CD8-positive, alpha-beta T cell (primary cell): ENCODE measurements at places on chromosomes 3 and 15.

- no peak for DNase-seq
Observed at GRCh38 chr3:98021830-98022560, 13.1 kb downstream of the GABRR3 start.

GRCh38 chr3:10547841-10548783, 42.7 kb upstream of the ATP2B2 start:
- DNase-seq: no peak

DNA sequence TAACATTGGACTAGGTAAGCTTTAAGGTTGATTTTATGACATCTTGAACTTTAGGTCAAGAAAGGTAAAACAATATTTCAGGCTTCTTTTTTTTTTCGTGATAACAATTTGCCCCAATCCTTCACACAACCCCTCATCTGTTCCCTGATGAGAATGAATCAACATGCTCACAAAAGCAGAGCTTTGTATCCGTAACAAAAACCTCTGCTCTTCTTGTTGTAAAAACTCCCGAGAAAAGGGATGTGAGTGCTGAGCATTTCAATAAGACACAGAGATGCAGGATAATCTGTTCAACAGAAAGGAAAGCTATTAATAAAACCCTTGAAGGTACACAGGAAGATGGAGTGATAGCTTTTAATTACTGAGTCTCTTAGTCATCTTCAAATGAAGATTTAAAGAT, 94.3 kb downstream of the RAD18 start:
- DNase-seq: no peak

- DNase-seq: no peak
Observed at GRCh38 chr3:33682770-33683169, 35.3 kb downstream of the CLASP2 start.

- DNase-seq: no peak
Observed at GRCh38 chr3:131223373-131224289, 157.9 kb upstream of the NUDT16 start.

GRCh38 chr15:66405615-66406014, 18.9 kb downstream of the MAP2K1 start:
- no peak for DNase-seq

DNA sequence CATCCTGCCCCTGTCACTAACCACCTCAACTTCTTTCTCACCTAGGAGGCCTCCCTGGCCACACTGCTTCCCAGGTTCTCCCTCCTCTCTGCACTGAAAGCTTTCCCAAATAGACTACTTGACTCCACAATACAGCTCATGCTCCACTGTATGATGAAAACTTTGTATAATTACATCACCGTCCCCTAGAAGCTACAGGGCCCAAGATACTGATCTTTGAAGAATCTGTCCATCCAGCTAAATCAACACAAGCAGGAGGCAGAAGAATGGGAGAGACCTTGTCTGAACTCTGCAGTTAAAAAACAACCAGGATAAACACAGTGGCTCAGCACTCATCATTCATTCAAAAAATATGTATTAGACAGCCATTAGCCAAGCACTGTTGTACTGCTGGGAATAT, 26.4 kb upstream of the RPS17 start:
- DNase-seq: no peak

- DNase-seq: no peak
Observed at GRCh38 chr15:29428925-29429573, 159.4 kb upstream of the NSMCE3 start.

DNA sequence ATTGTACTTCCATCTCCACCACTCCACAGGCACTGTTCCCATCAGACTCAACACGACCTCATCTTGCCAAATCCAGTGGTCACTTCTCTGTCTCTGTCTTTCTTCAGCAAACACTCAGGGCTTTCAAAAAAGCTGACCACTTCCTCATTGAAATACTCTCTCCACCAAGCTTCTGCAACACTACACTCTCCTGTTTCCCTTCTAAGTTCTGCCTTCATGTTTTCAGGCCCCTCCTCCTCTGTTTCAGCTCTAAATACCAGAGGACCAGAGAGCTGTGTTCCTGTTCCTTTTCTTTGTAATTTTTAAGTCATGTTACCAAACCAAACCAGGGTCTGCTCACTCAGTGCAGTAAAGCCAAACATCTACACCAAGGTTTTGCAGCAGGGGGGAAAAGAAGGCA, 33.8 kb upstream of the ACP3 start:
- no peak for DNase-seq

DNA sequence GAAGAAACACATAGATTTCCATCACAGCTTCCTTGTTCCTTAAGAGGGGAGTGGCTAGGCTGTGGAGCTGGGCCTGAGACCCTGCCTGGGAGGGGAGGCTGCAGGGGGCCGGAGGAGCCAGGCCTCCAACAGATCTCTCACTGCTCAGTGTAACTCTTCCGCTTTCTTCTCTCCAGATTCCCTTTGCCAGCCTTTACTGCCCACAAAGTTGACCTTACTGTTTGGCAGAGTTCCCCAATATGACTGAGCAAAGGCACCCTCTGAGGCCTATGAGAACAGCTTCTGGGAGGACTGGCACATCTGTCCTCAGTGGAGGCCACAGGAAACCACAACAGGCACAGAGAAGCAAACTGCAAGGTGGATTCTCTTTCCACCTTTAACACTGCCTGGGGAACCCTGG, 38.1 kb downstream of the SLCO2A1 start:
- no peak for DNase-seq

DNA sequence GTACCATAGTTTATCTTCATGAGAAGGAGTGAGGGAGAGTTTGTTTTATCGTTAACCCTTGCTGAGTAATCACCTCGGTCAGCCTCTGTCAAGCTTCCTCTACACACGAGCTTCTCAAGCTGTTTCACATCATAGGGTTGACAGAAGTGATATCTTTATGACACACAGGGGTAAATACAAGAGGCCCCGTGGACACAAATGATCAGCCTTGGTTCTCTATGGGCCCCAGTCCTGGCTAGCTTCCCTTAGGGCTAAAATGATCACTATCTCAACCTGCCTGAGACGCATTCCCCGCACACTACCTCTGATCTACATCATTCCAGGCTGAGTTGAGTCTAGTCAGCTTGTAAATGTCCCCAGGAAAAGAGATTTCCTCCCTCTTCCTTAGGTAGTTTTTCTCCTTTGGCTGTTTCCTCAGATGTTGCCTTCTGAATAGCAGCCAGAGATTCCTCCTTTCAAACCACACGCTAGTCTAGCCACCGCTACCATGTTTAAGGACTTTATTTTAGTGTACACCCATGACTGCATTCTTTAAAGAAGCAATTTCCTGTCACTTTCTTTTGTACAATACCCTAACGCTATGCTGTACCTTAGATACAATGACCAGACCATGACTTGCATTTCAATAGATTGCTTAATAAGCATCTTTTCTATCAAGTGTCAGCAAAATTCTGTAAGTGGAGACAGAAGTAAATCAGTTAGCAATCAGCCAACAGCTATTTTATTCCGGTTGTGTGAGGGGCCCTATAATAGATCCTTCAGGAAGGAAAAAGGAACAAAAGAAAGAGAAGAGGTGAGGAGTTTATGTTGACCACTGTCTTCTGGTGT, 35.1 kb upstream of the PPARG start:
- no peak for DNase-seq

- DNase-seq: no peak
Observed at GRCh38 chr3:11736136-11736833, 92.6 kb upstream of the VGLL4 start.

DNA sequence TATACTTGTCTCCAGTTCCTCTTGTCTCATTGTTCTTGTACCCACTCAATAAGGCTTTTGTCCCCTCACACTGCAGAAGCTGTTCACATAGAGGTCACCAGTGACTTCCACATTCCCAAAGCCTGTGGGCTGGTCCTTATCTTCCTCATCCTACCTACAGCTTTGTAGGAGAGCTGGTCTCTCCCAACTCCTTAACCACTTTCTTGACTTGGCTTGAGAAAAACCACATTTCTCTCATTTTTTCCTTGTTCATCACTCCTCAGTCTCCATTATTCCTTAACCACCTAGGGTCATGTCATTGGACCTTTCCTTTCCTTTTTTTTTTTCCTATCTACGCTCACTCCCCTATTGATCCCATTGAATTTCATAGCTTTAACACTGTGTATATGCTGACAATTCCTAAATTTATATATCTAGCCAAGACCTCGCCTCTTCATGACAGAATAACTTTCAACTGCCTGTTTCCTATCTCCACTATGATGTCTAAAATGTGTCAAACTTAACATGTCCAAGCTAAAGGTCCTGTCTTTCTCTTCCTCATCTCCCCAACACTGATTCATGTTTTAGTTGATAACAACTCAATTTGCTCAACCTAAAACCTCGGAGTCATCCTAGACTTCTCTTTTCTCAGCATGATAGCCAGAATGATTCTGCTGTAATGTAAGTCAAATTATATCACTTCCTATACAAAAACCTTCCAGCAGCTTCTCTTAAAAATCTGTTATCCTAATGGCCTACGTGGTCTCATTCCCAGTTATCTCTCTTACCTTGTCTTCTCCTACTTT, 49.5 kb downstream of the CEP63 start:
- no peak for DNase-seq

DNA sequence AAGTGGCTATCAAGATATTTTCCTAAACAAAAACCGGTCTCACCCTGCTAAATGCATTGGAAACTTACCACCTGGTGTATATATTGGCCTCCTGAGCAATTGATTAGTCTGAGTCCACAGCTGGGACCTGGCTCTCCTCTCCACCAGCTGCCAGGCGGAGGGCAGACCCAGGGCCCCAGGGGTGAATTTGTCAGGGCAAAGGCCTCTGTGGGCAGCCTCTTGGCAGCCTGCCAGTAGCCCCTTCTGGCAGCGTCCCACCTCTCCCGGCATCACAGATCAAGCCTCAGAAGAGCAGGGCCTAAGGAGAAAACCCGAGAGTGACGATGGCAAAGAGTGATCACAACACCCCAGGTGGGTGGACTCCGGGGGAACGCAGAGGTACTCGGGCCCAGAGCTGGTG, 43.0 kb upstream of the IDH2 start:
- no peak for DNase-seq

DNA sequence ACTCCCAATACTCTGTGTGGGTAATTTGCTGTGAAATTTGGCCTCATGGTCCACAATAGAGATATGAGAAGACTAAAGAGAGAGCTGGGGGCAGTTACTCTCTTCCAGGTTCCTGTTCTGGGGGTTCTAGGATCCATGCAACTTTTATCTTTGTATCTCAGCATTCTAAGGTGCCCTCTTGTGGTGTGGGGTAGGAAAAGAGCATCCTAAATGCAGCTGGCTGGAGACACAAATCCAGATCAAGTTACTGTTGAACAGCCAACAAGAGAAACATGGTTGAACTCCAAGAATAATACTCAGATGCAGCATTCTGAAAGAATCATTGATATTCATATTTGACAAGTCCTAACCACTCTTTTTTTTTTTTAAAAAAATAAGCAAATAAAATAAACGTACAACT, 238.2 kb downstream of the GREM1 start:
- DNase-seq: no peak

DNA sequence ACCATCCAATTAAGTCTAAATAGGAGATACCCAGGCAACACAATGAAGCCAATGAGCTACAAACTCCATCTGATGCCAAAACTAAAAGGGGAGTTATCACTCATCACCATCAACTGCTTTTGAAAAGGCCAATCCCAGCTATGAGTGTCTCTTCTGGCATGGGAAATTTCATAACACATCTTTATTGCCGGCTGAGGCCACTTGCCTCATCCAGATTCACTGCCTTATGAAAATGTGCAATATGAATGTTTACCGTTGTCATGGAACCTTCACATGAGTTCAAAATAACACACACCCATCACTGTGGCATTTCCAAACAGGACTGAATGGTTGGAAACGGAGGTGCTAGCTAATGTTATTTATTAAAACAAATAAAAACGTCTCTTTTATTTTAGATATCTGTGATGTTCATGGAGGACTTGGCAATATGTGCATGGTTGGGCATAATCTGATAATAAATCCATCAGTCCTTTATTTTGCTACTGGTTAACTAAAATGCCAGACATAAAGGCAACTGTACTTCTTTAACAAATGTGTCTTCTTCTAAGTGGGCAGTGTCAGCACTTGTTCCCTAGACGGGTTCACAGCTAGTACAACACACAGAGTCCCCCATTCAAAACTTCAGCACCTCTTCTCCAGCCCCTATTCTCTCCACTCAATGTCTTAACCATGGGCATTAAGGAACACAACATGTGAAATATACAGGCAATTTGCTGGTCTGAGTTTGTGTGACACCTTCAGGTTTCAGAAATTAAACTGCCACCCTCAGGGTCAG, 143.9 kb downstream of the MAGI1 start:
- no peak for DNase-seq

DNA sequence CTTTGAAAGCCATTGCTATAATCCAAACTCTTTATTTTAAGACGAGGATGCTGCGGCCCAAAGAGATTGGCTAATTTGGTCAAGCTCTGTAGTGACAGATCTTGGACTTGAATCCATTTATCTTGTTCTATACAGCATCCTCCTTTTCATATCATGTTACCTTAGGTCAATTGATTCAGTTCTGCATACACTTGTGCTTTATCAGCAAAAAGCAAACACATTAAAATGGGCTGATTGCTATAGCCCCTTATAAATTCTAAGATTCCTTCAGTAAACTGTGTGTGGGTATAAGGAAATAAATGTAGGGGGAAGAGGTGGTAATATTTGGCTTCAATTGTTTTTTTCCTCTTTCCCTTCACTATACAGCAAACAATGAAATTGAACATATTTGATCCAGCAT, 40.1 kb upstream of the NECTIN3 start:
- DNase-seq: no peak

GRCh38 chr15:54960266-54960665, 236.5 kb downstream of the RSL24D1 start:
- no peak for DNase-seq

GRCh38 chr3:184727357-184728009, 15.6 kb upstream of the MAGEF1 start:
- DNase-seq: peak; percentile 11

GRCh38 chr3:146640955-146641867, 36.1 kb upstream of the PLSCR5 start:
- no peak for DNase-seq

GRCh38 chr15:78319588-78319987, 20.2 kb upstream of the SKIC8 start:
- no peak for DNase-seq

DNA sequence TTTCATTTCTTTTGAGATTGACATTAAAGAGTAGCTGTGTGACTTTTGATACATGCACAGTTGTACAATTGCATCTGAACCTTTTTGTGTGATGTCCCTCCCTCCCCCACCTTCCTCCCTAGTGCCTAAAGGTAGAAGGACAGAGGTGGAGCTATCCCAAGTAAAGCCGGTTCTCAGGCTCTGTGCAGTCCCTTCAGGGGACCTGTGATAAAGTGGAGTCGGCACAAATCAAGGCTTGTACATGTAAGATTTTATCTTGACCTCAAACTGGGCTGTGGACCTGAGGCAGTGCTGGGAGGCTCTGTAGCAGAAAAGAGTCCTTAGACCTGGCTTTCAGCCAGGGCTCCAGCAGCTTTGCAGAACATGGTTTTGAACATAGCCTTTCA, 55.5 kb upstream of the CMTM7 start:
- no peak for DNase-seq
